ENCODE measurements at places on chromosomes 7 and 10.

GRCh38 chr7:46990761-46991160 is 591.1 kb downstream of the TNS3 start:
- no peak for DNase-seq

DNA sequence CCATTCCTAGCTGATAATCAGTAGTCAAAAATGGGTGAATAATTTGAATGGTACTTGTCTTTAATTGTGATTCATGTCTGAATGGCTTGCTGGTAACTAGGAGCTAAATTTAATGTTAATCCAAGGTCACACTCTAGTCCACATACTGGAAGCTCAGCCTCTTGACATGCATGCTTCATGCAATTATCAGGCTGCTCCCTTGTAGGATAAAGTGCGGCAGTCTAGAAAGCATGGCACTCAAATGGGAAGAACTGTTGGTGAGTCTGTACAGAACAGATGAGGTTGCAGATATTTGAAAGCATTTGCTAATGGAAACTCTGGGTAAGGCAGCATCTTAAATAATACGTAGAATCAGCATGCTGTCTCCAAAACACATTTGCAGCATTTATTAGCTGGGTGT is 499.4 kb downstream of the AUTS2 start:
- DNase-seq: no peak

DNA sequence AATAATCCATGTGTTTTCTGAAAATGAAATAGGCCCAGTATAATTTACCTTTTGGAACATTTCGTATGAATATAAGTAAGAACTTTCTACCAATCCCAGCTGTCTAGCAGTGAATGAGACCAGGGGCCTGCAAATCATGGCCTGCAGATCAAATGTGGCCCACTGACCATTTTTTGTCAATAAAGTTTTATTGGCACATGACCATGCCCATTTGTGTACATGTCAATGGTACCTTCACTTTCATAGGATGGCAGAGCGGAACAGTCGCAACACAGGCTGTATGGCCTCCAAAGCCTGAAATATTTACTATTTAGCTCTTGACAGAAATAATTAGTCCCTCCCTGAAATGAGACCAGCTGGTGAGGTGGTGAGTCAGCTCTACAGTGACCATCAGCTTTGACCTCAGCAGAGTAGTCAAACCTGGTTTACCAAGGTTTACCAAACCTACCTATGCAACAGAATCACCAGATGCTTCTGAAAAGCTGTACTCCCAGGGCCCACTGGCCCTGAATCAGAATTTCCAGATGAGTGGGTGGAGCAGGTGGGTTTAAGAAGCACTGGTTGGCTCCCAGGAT is 13.8 kb upstream of the C10orf90 start:
- no peak for DNase-seq

DNA sequence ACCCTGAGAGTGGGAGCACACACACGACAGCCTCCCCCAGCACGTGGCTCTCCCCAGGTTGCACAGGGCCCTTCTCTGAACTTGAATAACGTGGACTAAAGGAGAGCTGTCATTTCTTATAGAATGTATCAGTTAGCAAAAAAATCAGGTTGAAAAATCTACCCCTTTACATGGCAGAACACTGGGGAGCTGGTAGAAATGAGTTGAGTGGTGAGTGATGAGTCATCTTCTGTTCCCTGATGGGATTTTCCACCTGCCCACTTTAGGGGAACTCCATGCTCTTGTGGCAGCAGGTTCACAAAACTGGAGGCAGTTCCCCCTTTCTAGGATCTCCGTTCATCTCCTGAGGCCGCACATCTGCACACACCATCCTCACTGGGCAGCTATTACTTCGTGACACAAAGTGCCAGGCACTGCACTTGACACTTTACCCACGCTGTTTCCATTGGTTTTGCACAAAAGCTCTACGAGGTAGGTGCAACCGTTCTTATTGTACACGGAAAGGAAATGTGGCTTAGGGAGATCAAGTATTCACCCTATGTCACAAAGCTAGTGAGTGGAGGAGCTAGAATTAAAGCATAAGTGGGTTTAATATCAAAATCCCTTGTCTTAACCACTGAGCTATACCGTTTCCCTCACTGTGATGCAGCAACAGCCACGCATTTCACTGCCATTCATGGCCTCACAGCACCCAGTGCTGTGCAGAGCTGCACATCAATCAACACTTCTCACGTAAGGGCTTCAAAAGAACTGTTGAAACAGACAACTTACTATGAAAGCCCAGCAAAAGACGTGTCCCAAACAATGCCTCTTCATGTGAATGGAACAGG is 80.2 kb downstream of the RNF216 start:
- DNase-seq: peak; percentile 63

- no peak for DNase-seq
Observed at GRCh38 chr7:20085086-20085485, 132.1 kb downstream of the MACC1 start.

DNA sequence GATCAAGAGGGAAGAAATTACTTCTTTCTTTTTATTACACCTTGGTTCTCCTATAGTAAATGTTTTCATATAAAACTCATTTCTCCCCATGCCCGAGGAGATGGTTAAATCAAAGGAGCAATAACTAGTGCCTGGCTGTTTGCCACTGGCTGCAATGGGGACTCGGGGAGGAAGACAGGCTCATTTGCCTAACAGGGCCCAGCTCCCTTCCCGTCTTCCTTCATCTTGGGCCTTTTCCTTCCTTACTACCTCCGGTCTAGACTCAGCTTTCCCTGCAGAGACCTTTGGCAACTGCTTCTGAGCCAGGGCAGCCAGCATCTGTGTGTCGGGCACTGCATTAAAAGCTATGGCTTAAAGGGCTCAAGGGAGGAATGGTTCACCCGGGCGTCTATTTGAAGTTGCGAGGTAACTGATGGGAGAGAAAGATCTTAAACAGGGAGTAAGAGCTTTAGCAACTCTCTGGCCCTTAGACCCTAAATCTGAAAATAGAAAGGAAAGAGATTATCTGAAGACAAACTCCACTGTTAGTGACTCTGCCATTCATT is 63.5 kb downstream of the CALD1 start:
- DNase-seq: no peak

- DNase-seq: no peak
Observed at GRCh38 chr7:132239422-132239994, 336.8 kb downstream of the PLXNA4 start.

DNA sequence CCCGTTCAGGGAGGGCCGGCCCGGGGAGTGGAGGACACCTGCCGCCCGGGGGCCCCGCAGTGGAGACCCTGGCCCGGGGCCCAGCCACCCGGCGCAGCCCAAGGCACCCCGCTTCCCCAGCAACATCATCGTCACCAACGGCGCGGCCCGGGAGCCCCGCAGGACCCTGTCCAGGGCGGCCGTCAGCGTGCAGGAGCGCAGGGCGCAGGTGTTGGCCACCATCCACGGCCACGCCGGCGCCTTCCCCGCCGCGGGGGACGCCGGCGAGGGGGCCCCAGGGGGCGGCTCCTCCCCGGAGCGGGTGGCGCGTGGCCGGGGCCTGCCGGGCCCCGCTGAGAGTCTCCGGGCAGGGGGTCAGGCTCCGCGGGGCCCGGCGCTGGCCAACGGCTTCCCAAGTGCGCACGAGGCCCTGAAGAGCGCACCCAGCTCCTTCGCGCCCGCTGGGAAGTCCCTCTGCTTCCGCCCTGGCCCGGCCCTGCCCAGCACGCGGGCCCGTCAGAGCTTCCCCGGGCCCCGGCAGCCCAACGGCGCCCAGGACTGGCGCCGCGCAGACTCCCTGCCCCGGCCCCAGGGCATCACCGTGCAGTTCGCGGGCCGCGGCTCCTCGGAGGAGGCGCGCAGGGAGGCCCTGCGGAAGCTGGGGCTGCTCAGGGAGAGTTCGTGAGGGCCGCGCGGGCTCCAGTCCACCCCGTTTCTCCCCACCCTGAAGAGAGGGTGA is 46.7 kb downstream of the PROSER2 start:
- no peak for DNase-seq

DNA sequence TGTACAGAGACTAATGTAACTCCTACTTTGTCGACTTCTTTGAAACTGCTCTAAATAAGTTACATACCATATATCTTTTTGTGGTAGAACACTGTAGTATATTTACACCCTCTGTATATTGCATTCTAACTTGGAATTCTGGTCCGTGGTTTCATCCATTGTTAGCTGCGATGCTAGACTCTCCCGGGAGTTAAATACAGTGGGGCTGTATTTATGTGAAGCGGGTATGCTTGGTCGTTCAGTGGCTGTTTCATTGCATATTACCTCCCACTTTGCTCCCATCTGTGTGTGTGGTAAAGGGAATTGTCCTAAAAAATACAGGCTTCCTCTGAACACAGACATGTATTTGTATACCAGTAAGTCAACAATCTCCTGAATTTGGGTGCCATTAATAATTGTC is 231.1 kb downstream of the SLC25A13 start:
- no peak for DNase-seq

DNA sequence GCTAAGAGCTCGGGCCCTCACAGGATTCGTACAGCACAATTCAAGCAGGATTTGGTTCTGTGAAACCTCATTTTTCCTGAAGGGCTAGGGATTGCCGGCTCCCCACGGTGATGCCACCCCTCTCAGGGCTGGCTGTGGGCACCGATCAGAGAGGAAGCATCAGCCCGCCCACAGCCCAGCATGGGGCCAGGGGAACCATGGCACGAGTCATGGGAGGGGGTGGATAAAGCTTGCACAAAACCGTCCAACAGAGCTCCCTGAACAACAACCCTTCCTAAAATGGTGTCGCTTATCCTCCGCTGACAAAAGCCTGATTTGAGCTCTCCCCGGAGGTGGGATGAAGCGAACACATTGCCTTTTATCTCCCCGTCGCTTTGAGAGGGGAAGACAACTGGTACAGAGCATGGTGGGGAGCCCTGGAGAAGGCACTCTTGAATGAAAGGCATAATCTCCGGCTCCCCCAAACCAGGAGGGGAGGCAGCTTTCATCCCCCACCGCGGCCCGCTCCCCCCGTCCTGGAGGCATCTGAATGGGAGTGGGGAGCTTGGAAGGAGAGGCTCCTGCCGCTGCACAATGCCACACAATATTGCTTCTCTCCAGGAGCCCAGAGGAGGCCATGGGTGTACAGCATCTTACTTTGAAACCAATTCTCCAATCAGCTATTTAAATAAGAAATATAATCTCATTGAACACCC is 144.0 kb downstream of the RPS24 start:
- DNase-seq: no peak

DNA sequence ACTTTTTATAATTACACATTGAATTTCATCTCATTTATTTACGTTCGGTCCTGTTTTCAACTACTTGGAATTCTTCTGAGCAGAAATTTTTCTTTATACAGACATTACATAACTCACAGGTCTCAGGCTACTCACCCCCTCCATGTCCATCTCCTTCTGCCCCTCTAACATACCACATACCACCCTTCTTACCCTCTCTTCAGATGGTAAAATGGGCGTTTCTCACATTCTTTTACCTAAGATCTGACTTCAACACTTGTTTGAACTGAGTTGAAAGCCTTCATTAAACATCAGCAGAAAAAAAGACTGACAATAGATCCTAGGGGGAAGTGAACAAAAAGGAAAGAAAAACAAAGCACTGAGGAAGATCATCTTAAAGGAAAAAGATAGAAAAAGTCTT is 309.7 kb downstream of the CTNNA3 start:
- no peak for DNase-seq

DNA sequence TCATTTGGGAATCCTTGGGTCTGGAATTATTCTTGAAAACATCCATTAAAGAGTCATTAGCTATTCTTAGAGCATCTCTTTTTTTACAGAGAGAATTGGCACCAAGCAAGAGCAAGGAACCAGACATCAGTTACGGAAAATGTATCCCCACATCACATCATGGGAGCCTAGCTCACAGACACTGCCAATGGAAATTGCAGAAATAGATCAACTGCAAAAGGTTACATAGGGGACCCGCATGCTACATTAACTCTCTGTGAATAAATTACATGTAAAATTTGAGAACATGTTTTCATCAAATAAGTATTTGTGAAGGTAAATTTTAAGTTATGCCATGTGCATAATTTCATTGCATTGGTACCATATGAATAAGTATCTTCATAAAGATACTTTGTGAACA is 224.8 kb downstream of the ZNF248 start:
- no peak for DNase-seq

DNA sequence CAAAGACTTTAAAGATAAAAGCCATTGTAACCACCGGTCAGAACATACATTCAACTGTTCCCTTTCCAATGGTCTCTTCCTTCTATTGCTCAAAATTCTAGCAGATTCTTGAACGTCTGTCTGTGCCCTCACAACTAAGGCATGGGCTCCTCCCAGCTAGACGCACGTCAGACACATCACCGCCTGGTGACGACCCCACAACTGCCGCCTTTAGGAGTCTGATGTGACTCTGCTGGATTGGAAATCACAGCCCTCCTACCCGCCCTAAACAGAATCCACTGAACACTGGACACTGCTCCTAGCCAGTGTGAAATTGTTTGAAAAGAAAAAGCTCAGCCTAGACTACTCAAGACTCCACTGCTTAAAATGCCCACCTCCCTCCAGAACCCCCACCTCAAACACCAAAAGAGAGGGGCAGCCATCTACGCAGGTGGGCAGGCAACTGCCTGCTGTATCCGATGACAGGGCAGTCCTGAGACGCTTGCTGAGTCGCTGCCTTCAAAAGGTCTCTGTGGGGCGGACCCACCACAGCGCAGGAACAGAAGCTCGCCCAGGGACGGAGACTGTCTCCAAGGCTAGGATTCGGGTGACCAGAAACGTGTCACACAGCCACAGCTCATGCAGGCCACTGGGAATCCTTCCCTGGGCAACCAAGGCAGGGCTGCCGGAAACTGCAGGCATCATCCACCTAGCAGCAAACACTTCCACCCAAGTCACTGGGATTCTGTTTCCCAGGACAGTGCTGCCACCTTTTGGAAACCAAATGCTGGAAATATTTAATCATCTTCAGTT is 34.7 kb downstream of the GSDME start:
- DNase-seq: no peak

GRCh38 chr10:29763396-29763795 is 128.6 kb upstream of the SVIL start:
- no peak for DNase-seq

DNA sequence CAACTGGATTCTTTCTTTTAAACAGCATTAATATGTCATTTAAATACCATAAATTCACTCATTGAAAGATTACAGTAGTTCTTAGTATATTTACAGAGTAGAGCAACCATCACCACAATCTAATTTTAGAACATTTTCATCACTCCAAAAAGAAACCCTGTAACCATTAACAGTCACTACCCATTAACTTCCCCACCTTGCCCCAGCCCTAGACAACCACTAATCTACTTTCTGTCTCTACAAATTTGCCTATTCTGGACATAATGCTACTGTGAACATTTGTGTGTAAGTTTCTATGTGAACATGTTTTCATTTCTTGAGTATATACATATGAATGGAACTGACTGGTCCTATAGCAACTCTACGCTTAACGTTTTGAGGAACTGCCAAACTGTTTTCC is 42.4 kb downstream of the P4HA1 start:
- no peak for DNase-seq

GRCh38 chr7:26103596-26103995 is 48.4 kb upstream of the NFE2L3 start:
- DNase-seq: no peak
